ENCODE measurements at places on chromosomes 2 and 18.

- no peak for DNase-seq
Measured at GRCh38 chr2:212961255-212961654, 190.2 kb downstream of the IKZF2 start.

- no peak for DNase-seq
Measured at GRCh38 chr2:25363733-25364132, 22.0 kb upstream of the DNMT3A start.

DNA sequence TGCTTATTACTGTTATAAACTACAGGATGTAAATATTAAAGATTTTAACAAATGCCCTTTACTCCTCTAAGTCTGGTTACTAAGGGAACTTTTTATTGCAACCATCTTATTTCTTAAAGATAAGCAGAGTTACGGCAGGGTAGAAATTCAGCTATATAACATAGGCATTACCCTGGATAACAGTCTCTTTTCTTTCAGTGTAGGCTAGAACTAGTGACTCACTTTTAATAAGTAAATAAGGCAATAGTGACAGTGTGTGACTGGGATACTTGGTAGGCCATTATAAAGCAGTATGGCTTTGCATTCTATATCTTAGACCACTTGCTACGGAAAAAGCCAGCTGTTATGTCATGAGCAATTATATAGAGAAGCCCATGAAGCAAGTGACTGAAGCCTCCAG is 1041.0 kb upstream of the NRXN1 start:
- no peak for DNase-seq

- DNase-seq, result no peak
Measured at GRCh38 chr2:46385786-46386577, 88.8 kb downstream of the EPAS1 start.

DNA sequence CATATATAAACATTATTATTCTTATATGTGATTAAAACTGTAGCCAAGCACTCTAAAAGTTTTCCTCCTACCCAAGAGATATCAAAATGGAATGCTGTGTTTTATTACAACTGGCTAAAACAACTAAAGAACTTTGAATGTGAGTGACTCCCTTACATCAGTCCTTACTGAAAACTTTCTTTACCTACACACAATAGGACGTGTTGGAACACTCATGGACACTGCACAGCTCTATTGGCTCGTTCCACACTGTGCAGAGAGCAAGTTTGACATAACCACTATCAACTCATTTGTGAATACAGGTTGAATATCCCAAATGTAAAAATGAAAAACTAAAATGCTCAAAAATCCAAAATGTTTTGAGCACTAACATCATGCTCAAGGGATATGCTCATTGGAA is 650.6 kb downstream of the SLC4A3 start:
- DNase-seq, result peak; percentile 9

DNA sequence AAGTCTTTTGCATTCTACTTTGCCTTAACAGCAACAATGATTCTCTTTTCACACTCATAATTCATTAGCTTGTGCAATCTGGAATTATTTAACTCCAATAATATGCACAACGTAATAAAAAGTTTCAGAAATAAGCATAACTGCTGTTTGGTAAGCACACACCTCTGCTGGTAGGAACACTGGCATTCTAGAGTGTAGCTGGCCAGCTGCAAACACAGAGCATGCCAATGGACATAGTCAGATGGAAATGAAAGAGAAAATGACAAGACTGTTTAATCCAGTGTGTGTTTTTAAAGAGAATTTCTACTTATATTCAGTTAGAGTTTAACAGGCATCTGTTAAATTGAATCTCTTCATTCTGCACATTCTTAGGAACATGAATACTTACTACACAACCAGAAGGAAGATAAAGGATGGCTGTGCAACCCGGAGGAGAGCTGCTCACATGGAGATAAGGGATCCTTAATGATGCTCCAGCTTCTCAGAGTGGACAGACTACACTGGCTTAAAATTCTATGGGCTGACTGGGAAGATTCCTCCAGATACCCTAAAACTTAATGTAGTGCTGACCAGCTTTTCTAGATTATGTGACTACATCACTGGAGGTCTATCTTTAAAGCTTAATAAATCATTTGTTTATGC is 94.6 kb upstream of the CHAC2 start:
- DNase-seq, result no peak

DNA sequence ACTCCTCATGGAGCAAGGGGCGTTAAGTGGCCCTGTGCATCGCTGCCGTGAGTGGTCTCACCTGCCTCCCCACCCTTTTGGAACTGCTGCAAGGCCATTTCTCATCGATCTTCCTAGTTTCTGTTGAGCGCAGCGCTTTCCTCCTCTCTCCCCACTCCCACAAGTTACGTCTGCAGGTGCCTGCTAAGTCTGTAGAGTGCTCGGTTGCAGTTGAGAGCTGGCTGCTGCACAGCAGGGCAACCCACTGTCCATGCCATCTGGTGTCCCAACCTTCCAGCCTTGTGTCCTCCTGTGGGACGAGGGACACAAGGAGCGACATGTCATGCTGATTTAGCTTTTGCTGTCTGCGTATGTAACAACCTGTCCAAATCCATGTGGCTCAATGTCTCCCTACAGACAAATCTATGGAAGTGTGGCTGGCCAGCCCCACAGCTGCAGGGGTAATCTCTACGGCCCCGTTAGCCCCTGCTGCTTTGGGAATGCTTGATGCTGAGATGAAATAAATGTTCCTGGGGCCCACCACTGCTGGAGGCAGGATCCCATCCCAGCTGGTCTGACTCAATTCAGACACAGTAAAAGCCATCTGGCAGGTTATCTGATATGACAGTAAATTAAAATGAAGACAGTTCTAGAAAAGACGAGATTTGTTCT is 68.1 kb upstream of the TCF7L1 start:
- DNase-seq, result no peak

- DNase-seq, result no peak
Measured at GRCh38 chr2:33056170-33056569, 109.4 kb downstream of the LTBP1 start.

DNA sequence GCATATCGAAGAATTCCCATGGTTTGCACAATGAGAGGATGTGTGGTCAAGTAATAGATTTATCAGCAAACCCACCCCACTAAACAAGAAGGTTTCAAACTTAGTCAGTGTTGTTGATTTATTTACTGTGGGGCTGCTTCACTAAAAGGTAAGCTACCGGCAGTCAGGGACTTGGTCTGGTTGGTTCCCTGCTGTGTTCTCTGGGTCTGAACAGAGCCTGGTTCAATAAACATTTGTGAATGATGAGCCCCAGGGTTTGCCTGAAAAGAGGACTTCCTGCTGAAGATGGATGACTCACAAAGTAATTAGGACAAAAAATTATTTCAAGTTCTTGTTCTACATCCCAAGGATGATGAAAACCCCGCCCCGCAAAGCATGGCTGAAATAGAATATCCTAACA is 108.3 kb downstream of the SPP2 start:
- no peak for DNase-seq

GRCh38 chr2:177147093-177147694 is 65.4 kb upstream of the HNRNPA3 start:
- DNase-seq, result no peak

- DNase-seq, result no peak
Measured at GRCh38 chr18:76721207-76721996, 101.0 kb upstream of the ZNF236 start.

DNA sequence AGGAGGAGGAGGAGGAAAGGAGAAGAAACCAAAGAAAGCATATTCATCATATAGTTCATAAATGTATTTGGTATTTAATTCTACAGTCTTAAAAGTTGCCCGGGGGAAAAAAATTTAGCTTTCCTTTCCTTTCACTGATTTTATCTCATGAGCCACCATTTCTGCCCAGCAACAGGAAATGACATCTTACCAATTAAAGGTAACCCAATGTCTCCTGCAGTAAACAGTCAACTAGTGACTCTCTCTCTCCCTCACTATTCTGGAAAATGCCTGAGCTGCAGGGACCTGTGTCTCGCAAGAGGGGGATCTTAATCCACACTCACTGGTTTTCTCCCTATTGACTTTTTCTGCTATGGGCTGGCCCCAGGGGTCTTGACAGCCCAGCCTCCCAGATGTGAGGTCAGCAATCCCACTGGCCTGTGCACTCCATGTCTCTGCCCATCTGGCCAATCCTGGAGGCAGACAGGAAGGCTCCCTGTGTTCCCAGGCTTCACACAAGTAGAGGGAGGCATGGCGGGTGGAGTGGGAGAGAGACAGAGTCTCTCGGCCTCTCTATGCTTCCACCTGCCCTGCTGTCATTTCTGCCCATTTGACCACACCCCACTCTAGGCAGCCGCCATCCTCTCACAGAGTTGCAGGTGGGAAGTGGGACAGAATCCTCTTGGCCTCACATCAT is 85.4 kb upstream of the CABLES1 start:
- DNase-seq, result no peak

- DNase-seq, result no peak
Measured at GRCh38 chr18:51941999-51942398, 398.0 kb upstream of the DCC start.

DNA sequence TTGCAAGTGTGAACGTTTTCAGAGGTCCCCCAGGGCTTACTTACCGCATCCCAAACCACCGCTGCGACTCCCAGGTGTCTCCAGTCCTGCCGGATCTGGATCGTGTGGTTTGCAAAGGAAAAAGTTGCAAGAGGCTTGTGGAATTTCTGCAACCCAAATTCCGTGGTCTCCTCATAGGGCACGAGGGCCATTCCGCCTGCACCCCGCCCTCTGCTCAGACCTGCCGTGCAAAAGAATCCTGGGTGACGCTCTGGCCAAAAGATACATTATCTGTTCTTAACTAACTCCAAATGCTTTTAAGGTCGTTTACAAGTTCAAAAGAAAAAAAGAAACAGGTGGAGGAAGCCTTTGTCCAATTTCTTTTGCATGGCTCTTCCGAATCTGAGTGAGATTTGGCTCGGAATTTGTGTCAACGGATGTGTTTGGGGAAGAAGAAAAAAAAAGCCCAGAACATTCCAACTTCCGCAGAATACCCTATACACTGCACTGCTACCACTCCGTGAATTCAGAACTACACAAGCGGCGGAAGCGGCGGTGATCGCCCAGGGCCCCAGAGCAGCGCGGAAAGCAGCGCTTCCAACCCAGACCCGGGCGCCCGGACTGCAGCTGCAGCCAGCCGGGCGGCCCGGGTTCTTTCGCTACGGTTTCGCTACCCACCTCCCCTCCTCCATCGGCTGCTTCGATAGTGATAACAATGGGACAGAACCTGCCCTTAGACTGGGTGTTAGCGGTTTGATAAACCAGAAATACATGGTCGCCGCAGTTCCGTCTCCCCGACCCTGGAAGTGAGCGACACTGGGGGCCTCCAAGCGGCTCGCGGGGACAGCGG is 795 bp downstream of the METTL21A start:
- DNase-seq, result peak; percentile 68

DNA sequence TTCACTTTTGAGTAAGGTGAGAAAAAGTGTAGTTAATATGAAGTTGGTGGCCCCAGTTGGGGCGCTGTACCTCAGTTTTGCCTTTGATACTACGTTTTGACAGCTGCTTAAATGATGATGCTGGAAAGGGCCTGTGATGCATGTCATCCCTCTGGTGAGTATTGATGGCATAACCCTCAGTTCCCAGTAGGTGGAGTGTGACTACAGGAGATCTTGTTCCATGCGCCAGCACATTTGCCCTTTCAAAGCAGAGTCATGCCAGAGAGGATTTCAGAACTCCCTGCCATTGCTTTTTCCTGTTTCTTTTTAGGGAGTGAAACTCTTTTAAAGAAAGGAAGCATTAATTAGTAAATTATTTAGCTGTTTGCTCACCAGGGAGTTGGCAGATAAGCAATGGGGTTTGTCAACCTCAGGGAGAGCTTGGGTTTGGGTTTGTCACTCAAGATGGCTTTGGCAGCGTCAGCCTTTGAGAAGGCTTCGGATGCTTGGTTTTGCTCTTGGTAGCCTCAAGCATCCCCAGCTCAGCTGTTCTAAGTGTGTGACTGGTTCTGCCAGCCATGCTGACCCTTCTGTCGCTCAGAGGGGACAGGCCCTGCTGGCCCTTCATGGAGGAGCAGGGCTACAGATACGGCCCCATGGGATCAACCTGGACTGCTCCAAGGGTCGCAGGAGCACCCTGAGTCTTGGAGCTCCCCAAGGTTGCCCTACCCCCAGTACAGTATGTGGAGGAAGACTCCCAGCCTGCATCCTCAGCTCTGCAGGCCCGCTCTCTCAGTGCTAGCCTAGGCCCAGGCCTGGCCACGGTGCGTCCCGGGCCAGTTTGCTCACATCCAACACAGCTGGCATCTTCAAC is 29.1 kb downstream of the ARMC9 start:
- peak; percentile 53 for DNase-seq

DNA sequence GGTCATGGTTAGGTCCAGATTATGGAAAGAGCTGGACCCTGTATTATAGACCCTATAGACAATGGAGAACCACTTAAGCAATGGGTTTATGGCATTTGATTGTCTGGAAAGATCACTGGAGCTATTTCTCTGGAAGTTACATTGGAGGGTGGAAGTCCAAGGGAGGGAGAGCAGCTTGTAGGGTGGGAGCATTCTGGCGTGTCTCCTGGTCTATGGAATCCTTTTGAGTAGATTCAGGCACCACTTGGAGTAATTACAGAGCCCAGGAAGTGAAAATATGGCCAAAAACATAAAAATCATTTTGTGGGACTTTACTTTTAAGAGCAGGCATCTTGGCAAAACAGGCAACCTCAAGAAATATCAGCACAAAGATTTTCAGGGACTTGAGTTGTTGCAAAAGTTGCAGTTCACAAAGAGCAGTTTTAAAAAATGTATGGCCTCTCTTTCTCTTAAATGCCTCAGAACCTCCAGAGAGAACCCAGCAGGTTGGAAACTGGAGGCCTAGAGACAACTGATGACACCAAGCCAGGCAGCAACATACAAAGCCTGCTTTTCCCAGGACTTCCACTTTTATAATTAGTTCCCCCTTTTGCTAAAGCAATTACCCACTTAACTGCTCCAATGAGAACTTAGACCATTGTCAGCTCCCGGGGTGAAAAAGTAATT is 331.0 kb downstream of the MYCN start:
- no peak for DNase-seq

DNA sequence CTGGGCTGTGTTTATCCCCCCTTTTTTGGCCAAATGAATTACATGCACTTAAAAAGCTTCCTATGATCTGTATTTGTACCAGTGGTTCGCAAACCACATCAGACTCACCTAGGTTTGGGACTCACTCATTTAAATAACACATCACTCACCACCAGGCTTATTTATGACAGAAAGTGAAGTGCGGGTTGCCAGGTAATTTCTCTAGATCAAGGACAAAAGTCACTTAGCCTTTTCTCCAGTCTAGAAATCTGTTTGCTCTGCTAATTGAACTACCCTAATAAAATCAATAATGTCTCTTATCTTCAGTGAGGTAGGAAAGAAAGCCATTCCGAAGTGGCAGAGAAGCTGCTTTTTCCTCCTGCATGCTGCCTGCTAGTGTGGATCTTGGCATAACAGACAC is 88.1 kb upstream of the SLC8A1 start:
- no peak for DNase-seq

- DNase-seq, result no peak
Measured at GRCh38 chr2:155690785-155691184, 641.7 kb downstream of the NR4A2 start.

GRCh38 chr2:1162768-1163584 is 212.3 kb downstream of the SNTG2 start:
- DNase-seq, result no peak

GRCh38 chr2:24410976-24411375 is 50.6 kb upstream of the ITSN2 start:
- no peak for DNase-seq

Data from prostate gland (tissue), 2 donors.